Stimulated activated CD4-positive, alpha-beta T cell treated with anti-CD3 and anti-CD28 coated beads, Interleukin-1b, Interleukin-23, amount 100 ng/mL, for 24 hours (primary cell): ENCODE measurements at places on chromosomes 12 and 14.

GRCh38 chr12:65326616-65327015 is 48.1 kb downstream of the MSRB3 start:
- no peak for DNase-seq

DNA sequence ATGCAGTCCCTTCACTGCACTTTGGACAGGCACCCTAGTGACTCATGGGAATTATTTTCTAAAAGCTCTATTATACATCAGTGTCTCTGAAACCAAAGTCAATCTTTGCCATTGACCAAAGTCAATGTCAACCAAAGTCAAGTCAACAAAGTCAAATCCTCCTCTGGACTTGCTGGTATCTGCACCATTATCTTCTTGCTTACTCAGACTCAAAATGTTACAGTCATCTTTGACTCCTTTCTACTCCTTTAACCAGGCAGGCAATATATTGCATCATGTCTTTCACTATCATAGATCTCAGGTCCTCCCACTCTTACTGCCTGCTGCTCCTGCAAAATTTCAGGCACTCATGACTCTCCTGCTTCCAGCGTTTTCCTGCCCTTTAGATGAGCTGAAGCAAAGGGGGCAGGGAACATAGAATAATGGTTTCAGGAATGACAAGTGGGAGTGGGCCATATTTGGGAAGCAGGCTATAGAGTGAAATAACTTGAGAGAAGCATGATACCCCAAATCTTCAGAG is 39.2 kb downstream of the IGF1 start:
- no peak for DNase-seq

GRCh38 chr12:64707926-64708325 is 51.3 kb downstream of the GNS start:
- no peak for DNase-seq

DNA sequence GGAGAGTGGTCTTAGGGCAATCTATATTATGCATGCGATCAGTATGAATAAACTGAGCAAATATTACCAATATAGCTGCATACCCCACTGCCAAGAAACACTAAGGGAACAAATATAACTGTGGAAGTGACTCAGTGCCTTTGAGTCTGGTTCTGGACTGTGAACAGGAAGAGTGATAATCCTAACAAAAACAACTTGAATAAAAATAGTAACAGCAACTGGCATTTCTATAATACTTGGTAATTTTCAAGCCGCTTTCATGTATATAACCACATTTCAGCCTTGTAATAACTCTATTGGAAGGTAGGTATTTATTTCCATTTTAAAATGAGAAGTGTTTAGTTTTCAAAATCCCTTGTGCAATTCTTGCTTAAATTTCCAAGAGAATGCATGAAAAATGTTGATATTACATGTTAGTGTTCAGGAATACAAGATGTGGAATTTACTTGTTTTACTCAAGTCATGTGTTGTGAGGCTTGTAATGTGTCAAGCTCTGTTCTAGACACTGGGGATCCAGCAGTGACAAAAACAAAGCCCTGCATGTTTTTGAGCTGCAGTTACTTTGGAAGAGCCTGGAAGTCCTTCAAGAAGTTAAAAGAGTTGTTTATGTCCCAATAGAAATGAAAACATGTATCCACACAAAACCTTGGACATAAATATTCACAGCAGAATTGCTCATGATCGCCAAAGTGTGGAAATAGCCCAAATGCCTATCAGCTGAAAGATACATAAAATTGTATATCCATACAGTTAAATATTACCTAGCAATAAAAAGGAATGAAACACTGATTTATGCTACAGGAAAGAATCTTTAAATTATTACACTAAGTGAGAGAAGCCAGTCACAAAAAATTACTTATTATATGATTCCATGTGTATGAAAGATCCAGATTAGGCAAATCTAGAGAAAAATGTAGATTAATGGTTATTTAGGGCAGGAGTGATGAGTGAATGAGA is 338.1 kb upstream of the TMEM132C start:
- DNase-seq = no peak

DNA sequence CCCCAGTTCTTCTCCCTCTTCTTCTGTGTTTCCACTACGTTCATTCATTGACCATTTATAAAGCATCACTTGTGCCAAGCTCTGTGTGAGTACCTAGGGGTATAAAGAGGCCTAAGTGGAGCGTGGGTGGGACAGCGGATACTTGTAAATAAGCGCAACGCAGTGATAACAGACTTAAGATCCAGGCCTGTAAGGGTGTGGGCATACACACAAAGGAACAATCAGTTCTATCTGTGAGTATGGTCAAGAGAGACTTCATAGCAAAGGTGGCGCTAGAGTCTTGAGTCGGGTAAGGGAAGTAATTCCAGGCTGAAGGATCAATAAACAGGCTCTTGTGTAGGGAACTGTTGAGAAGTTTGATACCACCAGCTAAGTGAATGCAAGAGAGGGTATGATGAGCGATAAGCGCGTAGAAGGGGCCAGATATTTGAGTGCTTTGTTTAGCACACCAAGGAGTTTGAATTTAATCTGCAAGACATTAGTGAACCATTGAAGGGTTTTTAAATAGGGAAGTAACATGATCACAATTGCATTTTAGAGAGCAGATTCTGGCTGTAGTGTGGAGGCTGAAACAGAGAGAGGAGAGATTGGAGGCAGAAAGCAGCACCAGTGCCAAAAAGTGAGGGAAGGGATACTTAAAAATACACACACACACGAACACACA is 1.0 kb upstream of the GXYLT1 start:
- DNase-seq = no peak

DNA sequence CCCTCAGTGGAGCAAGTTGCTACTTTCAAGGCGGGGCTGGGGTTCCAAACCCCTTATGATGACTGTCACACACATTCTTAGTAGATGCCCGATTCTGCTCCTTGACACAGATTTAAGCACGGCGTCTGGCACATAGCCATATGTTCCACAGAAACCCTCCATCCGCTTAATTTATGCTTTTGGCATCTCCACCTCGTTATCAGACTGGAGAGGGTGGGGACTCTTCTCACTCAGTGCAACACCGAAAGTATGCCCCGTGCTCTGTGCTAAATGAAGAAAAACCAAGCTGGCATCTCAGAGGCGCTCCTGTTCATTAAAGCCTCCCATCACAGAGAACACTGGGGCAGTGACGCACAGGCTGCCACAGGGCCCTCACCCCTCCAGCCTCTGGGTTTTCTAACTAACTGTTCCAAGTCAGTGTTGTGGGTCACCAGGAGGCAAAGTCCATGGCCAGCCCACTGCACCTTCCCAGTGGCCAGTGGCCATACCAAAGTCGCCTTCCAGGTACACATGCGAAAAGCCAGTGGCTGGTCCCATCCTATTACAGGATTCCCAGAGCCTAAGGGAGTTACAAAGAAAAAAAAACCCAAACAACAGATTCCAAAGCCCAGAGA is 27.3 kb downstream of the CCDC88C start:
- no peak for DNase-seq

- DNase-seq = no peak
Measured at GRCh38 chr12:22598763-22599161, 26.2 kb upstream of the ETNK1 start.

DNA sequence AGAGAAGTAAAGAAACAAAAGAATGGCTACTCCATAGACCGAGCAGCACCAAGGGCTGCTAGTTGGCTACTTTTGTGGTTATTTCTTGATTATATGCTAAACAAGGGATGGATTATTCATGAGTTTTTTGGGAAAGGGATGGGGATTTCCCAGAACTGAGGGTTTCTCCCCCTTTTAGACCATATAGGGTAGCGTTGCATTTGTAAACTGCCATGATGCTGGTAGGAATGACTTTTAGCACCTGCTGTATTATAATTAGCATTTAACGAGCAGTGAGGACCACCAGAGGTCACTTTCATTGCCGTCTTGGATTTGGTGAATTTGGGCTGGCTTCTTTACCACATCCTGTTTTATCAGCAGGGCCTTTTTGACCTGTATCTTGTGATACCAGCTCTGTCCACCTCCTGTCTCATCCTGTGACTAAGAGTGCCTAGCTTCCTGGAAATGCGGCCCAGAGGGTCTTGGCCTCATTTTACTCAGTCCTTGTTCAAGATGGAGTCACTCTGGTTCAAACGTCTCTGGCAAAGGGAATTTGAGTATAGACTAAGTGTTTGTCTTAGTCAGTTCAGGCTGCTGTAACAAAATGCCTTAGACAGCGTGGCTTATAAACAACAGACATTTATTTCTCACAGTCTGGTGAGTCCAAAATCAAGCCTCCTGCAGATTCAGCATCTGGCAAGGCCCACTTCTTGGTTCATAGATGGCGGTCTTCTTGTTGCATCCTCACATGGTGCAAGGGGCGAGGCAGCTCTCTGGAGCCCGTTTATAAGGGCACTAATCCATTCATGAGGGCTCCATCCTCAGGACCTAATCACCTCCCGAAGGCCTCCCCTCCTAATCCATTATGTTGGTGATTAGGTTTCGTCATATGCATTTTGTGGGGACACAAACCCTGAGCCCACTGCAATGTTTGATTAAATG is 348.3 kb upstream of the SFSWAP start:
- DNase-seq = no peak

DNA sequence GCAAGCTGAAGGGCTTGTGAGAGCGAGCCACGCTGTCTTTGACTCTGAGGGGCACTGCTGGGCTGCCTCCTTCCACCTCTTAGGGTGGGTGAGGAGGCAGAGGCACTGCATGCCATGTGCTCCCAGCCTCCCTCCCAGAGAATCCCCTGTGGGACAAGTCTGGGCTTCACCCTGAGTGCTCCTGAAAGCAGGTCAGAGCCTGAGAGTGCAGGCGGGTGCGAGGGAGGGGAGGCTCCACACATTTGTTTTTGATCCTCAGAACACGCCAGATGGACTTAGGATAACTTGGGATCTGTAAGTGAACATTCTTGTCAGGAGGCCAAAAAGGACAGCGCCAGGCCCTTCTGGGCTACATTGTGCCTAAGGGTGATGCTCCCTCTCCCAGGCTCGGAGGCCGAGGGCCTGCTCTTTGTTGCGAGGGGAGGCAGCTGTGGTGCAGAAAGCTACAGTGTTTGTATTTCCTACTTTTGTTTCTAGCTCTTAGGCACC is 155.4 kb downstream of the TMX1 start:
- no peak for DNase-seq
